Renal cortical epithelial cell (primary cell): ENCODE measurements at places on chromosomes 4 and X.

DNA sequence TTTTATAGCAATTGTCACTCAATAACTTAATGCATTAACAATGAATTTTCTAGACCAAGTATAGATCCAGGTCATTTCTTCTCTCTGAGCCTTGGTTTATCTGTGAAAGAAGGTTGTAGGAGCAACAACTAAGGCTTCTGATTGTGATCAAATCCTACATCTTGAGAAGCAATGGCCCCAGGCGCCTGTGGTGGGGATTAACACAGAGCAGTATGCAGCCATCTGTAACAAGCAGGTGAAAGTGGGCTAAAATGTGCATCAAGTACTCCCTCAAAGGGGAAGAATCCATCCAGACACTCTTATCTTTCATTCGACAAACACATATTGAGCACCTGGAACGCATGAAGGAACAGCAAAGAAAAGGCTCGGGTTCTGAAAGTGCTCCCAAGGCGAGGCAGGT is 19.1 kb upstream of the SETD7 start:
- DNase-seq: no peak

DNA sequence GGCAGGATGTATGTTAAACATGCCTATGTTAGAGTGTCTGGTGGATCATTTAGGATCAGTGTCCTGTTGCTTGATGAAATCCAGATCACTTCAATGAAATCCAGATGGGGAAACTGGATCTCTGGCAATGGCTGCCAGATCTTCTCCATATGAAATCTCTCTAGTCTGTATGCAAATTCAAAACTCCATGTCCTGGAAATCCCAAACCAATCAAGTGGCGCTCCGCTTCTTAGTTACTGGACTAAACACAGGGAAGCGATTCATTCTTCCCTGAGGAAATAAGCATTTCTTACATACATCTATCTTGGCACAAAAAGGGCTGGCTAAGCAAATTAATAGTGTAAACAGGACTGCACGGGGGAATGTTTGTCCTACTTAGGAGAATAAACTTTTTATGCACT is 94.9 kb downstream of the HDAC8 start:
- DNase-seq: no peak

- peak; percentile 81 for DNase-seq
Observed at GRCh38 chr4:6913350-6913905, 3.8 kb downstream of the TBC1D14 start.

GRCh38 chr4:3192827-3193226 is 56.1 kb upstream of the MSANTD1 start:
- no peak for DNase-seq

DNA sequence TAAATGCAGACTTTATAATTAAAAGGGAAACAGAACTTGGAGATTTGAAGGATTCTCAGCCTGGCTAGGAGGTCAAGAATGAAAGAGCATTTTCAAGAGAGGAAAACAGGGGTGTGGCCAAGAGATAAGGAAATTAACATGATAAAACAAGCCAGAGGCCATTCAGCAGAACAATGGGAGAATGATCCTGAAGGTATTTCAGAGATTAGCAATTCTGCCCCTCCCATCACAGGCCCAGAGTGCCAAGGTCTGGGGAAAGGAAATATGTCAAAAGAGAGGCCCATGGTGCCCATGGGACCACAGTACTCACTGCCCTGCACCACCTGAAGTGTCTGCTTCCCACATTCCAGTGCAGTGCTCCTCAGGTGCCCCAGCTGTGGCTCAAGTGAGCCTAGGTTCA is 188.5 kb upstream of the STS start:
- DNase-seq: no peak

DNA sequence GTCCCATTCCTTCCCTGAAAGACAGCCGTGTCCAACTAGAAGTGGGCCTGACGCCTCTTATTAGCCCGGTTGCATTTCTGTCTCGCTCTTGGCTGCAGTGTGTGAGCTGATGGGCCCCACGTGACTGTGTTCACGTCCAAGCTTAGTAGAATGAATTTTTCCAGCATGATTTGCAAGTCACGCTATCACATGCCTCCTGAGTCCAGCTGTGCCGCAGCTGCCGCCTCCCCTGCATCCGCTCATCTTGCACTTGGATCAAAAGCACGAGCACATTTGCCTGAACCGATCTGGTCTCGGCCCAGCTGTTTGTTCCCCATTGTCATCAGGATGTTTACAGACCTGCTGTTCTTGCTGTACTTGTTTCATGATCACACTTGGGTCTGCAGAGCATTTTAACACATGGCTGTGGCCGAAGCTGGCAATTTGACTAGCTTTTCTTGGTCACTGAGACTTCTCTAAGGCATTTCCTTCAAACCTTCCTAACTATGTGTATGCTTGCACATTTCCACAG is 126.5 kb downstream of the KIT start:
- no peak for DNase-seq

- DNase-seq: no peak
Observed at GRCh38 chrX:486325-486724, 99.6 kb upstream of the PPP2R3B start.

DNA sequence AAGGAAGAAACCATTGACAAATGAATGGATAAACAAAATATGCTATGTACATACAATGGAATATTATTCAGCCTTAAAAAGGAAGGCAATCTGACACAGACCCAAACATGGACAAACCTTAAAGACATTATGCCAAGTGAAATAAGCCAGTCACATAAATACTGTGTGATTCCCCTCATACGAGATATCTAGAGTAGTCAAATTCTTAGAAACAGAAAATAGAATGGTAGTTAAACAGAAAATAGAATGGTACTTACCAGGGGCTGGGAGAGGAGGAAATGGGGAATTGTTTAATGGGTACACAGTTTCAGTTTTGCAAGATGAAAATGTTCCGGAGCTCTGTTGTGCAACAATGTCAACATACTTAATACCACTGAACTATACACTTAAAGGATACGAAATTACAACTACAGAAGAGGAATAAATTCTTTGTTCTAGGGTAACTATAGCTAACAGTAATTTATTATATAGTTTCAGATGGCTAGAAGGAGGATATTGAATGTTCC is 47.8 kb upstream of the DUSP21 start:
- DNase-seq: no peak

DNA sequence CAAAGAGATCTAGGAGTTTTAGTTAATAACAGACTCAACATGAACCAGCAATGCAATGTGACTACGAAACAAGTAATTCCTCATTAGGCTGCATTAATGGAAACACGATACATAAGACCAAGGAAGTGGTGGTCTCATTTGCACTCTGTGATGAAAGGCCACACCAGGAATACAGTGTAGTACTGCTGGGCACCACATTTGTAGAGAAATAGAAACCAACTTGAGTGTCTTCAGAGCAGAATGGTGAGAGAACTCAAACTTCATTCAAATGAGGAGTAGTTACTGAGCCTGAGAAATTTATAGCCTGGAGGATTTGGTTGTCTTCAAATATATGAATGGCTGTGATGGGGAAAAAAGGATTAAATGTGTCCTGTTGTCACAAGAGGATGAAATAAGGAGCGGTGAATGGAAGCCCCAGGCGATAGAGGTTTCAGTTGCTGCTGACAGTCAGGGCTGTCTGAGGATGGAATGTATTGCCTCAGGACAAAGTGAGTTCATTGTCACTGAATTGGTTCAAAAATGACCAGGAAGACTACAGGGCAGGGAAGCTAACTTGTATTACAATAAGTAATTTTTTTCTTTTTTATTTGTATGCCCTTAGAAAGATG is 50.9 kb downstream of the NFKB1 start:
- DNase-seq: no peak

- DNase-seq: no peak
Observed at GRCh38 chrX:66014084-66014483, 25.8 kb downstream of the VSIG4 start.

DNA sequence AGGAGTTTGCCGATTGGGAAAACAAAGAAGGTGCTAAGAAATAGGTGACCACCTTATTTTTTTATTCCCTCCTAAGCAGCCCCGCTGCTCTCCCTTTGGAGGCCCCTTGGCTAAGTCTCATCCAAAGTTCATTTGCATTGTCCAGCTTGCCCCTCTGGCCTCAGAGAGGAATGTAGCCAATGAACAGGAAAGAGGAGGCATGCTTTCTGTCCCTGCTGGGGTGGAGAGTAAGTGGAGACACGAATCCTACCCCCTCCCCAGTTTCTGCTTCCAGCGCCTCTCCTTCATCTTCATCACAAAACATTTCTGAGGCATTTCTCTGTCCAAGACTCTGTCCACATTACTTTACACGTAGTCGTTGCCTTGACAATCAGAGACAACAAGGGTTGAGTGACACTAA is 38.7 kb downstream of the NLGN3 start:
- DNase-seq: no peak

DNA sequence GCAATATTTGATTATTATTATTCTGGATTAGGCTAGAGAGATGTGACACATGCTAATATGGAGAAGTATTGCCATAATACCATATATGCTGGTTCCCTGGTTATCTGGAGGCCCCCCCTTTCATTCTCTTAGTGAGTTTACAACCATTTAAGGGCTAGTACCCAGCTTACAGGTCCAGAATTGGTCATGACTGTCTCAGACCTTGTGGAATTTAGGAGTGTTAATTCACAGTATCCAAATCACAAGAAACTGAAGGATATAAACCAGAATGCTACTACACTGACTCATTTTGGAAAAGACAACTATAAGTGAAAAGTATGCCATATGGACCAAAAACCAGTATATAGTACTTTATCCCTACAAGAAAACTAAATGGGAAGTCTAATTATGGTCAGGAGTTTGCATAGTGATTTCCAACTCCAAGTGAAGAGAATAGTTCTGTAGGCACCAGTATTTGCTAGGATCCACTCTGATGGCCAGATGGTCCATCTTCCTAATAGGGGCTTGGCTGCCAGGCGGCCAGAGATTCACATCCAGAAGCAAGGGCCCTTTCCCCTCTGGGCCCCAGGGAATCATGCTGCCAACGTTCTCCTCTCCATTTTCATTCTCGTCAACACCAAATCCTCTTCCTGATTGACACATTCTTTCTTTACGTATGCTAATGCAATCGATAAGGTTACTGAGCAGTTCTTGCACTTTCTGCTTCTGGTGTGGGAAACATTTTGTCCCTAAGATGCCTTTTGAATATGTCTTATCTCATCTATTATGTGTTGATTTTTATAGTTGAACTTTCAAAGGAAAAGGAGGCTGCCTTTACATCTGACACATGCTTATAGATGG is 123.6 kb downstream of the SHROOM3 start:
- no peak for DNase-seq

DNA sequence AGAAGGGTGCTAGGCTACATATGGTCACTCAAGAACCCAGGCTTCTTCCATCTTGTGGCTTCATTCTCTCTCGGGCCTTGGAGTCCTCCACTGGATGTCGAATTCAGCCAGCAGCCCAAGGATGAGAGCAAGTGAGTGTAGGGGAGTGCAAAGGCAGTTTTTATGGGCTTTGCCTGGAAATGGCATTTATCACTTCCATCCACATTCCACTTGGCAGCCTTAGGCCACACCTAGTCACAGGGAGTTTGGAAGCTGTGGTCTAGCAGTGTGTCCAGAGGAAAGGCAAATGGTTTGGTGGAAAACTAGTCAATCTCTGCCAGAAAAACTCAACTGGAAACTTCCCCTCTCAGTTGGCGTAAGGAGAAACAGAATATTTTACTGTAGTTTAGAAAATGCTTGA is 59.0 kb downstream of the NHS start:
- DNase-seq: peak; percentile 19

DNA sequence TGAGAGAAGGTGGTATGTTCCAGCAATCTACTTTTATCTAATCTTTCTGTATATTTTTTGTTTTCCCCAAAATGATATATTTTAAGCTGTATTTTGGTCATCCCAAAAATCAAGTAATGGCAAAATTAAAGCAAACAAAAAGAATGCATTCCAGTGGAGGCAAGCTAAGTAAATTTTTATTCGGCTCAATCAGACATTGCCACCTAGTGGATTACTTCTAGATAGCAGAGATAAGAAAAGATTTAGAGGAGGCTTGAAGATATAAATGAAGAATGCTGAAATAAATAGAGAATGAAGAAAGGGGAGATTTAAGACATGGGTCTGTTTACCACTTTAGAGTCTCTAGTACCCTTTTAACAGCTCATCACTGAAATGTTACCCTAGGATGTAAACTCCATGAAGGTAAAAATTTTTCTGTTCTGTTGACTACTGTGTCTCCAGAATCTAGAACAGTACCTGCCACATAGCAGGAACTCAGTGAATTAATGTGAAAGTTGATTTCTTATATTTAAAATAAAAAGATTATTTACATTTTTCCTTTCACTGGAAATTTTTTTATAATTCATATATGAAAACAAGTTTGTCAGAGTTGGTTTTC is 110.9 kb upstream of the ANK2 start:
- DNase-seq: peak; percentile 60

DNA sequence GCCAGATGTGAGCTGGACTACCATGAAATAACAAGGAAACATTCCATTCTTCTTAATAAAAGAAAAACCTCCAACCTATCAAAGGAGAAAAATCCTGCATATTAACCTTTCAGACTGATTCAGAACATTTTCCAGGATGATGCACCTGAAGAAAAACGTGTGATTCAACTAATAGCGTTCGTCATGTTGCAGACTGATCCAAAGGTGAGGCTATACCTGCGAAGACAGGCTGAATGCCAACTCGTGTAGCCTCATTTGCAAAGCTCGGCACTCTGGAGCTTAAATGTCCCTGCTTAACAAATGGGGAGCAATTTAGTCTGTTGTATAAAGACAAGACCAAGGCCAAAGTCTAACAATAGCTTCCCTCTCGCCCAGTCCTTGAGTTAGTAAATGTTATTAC is 172.0 kb upstream of the NOCT start:
- no peak for DNase-seq

- DNase-seq: peak; percentile 47
Observed at GRCh38 chrX:53682885-53683555, 3.5 kb downstream of the HUWE1 start.
